ENCODE measurements at places on chromosomes 5 and 9.

DNA sequence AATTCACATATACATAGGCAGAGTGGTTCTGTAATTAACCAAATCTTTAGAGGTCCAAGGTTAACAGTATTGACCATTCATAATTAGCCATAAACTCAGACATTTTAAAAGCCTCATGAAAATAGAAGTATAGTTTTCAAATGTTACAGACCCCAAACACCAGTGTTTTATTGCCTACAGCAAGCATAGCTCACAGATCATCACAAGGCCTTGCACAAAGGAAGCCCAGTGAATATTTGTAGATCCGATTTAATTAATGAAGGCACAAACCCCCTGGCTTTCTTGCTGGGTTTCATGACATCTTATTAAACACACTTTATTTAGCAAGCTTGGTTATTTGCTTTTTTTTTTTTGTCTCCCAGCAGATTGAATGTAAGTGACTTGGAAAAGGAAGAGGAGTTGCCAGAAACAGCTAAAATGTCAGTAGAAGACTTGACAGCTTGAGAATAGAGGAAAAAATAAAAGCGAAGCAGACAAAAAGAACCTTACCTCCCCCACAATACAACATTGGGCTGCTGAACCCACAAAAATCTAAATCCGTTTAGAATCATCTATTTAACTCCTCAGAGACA is 283.9 kb upstream of the TNC start:
- H3K36me3 ChIP-seq = no peaks in the 10 kb centered on the region
- no peaks in the 10 kb centered on the region for H3K27me3 ChIP-seq
- H3K4me3 ChIP-seq = no peak overlapping the region
- DNase-seq = no peak

DNA sequence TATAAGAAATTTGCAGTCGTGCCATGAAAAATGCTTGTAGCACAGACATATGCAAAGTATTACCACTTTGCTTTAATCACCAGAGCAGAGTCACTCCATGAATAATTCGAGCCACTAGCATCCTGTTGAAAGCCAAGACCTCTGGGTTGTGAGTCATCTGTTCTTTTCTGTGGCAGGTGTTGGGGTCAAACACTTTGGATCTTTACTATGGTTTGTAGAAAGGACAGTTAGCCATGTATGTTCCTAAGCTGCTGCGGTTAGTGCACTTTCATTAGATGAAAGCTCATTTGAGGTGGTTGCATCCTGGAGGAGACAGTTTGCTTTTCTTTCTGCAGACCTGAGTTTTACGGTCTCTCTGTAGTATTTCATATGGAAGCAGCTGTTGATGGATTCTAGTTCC is 223.7 kb downstream of the DMRT2 start:
- H3K27ac ChIP-seq = no peak overlapping the region
- no peak overlapping the region for H3K4me3 ChIP-seq
- H3K27me3 ChIP-seq = no peaks in the 10 kb centered on the region
- H3K36me3 ChIP-seq = no peaks in the 10 kb centered on the region
- no peaks in the 10 kb centered on the region for H3K4me1 ChIP-seq
- peak; percentile 29 for DNase-seq

DNA sequence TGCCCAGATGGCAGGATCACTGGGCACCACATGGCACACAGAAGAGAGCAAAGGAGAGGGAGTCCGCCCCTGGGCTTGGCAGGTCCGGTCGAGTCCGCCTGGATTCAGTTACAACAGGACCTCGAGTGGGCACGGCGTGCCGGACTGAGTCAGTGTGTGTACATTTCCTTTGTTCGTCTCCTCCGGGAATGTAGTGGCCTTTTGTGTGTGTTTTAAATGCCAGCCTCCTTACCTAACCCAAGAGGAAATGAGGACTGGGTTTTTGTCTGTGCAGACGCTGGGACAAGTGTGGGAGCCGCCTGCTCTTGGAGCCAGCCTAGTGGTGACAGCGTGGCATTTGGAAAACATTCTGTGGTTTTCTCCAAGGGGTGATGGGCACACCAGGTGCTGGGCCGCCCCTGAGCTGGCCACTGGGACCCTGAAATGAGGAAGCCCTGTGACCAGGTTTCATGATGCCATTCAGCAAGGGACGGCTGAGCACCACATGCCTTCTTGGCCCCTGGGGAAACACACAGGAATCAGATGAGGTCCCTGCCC is 9.6 kb downstream of the NEK6 start:
- no peaks in the 10 kb centered on the region for H3K27me3 ChIP-seq
- H3K4me1 ChIP-seq = peaks cover 19% of the 10 kb centered on the region
- H3K27ac ChIP-seq = peak overlapping the region; percentile 86
- DNase-seq = peak; percentile 88

GRCh38 chr5:121429761-121430160 is 421.9 kb upstream of the FTMT start:
- H3K27me3 ChIP-seq = no peaks in the 10 kb centered on the region
- DNase-seq = peak; percentile 12
- H3K36me3 ChIP-seq = no peaks in the 10 kb centered on the region
- no peak overlapping the region for H3K4me3 ChIP-seq
- no peak overlapping the region for H3K27ac ChIP-seq

GRCh38 chr9:127927201-127927987 is 3.2 kb downstream of the PIP5KL1 start:
- peak overlapping the region; percentile 52 for H3K4me3 ChIP-seq
- DNase-seq = peak; percentile 50
- H3K36me3 ChIP-seq = no peaks in the 10 kb centered on the region
- no peak overlapping the region for H3K27ac ChIP-seq
- no peaks in the 10 kb centered on the region for H3K27me3 ChIP-seq

DNA sequence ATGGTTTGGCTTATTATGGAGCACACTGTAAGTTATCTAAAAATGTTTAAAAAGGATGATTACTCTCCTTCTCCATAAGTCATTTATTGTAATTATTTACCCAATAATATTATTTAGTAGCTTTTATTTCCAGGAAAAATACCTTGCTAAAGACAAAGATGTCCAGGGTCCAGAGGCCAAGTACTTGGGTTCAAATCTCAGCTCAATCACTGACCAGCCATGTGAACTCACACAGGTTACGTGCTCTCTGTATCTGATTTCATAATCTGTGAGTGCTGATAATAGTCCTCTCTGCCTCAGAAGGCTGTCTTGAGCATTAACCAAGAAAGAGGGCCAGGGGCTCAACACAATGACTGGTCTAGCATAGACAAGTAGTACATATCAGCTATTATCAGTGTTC is 27.0 kb downstream of the ALDH1A1 start:
- H3K27ac ChIP-seq = no peak overlapping the region
- H3K27me3 ChIP-seq = peaks cover 28% of the 10 kb centered on the region
- H3K36me3 ChIP-seq = no peaks in the 10 kb centered on the region
- DNase-seq = no peak

DNA sequence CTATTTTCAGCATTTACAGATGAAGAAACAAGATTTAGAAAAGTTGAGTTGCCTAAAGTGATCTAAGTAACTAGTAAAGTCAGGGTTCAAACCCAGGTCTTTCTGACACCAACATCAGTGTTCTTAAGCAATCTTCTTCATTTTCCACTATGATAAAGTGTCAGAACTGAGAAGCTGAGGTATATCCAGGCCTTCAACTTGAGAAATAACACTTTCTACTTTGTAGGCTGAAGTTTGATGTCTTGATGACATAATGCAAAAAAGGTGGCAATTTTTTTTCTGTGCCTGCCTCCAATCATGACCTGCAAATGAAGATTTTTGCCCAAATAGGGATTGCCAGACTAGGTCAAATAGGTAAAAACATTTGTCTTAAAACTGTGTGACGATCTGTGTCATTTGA is 81.3 kb downstream of the NR3C1 start:
- no peak for DNase-seq
- no peaks in the 10 kb centered on the region for H3K27me3 ChIP-seq
- H3K4me3 ChIP-seq = no peak overlapping the region
- no peak overlapping the region for H3K27ac ChIP-seq
- peaks cover 19% of the 10 kb centered on the region for H3K4me1 ChIP-seq
- no peaks in the 10 kb centered on the region for H3K36me3 ChIP-seq

DNA sequence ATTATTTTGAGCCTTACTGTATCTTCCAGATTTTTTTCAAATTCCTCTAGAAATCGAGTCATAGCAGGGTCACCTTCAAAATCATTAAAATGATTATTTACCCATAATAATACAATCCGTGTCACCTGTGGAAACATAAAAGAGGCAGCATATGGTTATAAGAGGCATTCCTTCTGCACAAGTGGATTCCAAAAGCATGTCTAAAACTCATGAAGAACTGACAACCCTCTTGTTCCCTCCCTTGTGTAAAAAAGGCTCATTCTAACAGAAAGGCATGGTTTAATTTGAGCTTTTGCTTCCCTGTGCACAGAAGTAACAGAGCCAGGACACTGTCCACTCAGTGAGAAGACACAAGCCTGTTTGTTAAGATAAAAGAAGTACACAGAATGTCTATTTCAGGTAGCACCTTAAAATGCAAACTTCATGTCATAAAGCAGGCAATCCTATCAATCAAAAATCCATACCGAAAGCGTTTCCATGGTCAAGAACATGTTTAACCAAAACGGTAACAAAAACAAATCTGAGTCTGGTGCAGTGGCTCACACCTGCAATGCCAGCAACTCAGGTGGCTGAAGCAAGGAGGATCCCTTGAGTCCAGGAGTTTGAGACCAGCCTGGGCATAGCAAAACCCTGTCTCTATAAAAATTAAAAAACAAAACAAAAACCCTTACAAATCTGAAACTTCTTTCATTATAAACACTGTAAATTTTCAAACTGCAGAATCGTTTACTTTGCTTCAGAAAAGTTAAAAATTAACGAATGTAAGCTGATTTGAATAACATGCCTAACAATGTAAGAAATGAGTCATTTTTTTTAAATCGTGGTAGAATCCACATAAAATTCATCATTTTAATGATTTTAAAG is 139.3 kb downstream of the RAPGEF6 start:
- no peak overlapping the region for H3K4me3 ChIP-seq
- H3K36me3 ChIP-seq = peaks cover 5% of the 10 kb centered on the region
- H3K27me3 ChIP-seq = no peaks in the 10 kb centered on the region

DNA sequence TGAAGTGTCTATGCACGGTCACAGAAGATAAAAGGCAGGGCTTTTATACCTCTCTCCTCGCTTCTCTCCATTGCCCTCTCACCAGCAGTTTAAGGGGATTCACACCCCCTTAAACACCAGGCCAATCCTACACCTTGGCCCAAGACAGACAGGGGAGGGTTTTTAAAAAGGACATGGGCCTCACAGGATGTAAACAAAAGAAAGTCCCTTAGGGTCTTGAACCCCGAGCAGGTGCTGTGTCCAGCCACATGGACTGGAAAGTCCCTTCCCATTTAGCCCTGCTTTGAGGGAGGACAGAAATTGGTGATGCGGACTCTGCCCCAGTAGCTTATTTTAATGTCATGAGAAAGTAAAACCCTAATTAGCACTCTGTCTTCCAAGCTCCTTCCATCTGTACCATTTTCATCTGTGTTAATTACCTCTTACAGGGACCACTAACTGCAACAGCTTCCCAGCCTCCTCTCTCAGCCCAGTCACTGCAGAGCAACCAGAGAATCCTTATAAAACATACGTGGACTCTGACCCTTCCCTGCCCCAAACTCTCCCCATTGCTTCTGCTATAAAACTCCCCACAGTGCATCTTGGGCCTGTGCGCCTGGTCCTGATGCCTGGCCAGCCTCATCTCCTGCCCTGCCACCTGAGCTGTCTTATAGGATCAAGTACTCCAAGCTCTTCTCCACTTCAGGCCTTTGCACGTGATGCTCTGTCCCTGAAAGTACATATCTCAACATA is 16.7 kb downstream of the WHRN start:
- H3K4me3 ChIP-seq = no peak overlapping the region
- H3K27me3 ChIP-seq = no peaks in the 10 kb centered on the region
- H3K27ac ChIP-seq = no peak overlapping the region
- no peaks in the 10 kb centered on the region for H3K36me3 ChIP-seq
- DNase-seq = no peak

GRCh38 chr9:113184539-113184938 is 33.7 kb downstream of the SLC31A2 start:
- DNase-seq = peak; percentile 8
- peaks cover 15% of the 10 kb centered on the region for H3K4me1 ChIP-seq
- no peak overlapping the region for H3K4me3 ChIP-seq
- no peak overlapping the region for H3K27ac ChIP-seq
- H3K36me3 ChIP-seq = peaks cover 36% of the 10 kb centered on the region
- H3K27me3 ChIP-seq = no peaks in the 10 kb centered on the region

DNA sequence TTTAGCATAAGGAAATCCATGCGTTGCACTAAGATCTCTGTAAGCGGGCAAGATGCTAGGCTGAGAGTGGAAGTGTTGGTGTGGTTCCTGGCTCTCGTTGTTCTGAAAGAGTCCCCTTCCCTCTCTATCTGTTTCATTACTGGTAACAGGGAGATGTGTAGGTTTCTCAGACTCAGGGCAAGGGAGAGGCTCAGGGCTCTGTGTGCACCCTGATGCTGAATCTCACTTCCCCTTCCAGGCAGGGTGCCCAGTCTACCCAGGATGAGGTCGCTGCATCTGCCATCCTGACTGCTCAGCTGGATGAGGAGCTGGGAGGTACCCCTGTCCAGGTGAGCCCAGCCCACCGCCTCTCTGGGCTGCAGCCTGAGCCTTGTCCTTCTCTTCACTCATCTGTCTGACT is 45.7 kb downstream of the STOM start:
- peaks cover 8% of the 10 kb centered on the region for H3K4me1 ChIP-seq
- H3K36me3 ChIP-seq = no peaks in the 10 kb centered on the region
- no peak overlapping the region for H3K4me3 ChIP-seq
- DNase-seq = no peak

DNA sequence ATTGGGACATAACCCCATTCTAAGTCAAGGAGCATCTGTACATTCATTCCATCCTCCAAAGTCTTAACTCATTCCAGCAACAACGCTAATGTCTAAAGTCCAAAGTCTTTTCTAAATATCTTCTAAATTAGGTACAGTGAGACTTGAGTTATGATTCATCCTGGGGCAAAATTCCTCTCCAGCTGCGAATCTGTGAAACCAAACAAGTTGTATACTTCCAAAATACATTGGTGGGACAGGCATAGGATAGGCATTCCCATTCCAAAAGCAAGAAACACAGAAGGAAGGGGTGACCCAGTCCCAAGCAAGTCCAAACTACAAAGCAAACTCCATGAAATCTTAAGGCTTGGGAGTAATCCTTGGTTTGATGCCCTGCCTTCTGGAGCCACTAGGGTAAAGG is 97.6 kb upstream of the FANCC start:
- H3K36me3 ChIP-seq = no peaks in the 10 kb centered on the region
- H3K27ac ChIP-seq = no peak overlapping the region
- no peak for DNase-seq
- H3K4me3 ChIP-seq = no peak overlapping the region
- H3K4me1 ChIP-seq = no peaks in the 10 kb centered on the region

Data from PC-3 (cell line).